ENCODE measurements at places on chromosomes 2 and 18. TPM values are rescaled to one million over a fixed set of nuclear protein-coding genes. Genes with fewer than 3 reads are reported as not detected.

Gene SRBD1
- total RNA-seq: 27.9 TPM

Gene VWA3B
- total RNA-seq: not detected

Gene IL36A
- not detected for total RNA-seq

Gene NEU2
- not detected for total RNA-seq

Gene RAB11FIP5
- 70.5 TPM for total RNA-seq

Gene CENPA
- total RNA-seq: 21.4 TPM

Gene ACVR1C
- 0.50 TPM for total RNA-seq

Gene FBXO41
- total RNA-seq: 3.1 TPM

Gene PLA2R1
- 14.1 TPM for total RNA-seq

Gene MATN3
- total RNA-seq: 1.9 TPM

Gene ECEL1
- total RNA-seq: not detected

Measured in smooth muscle cell of trachea (primary cell).